ENCODE measurements at places on chromosomes 7 and 10.

DNA sequence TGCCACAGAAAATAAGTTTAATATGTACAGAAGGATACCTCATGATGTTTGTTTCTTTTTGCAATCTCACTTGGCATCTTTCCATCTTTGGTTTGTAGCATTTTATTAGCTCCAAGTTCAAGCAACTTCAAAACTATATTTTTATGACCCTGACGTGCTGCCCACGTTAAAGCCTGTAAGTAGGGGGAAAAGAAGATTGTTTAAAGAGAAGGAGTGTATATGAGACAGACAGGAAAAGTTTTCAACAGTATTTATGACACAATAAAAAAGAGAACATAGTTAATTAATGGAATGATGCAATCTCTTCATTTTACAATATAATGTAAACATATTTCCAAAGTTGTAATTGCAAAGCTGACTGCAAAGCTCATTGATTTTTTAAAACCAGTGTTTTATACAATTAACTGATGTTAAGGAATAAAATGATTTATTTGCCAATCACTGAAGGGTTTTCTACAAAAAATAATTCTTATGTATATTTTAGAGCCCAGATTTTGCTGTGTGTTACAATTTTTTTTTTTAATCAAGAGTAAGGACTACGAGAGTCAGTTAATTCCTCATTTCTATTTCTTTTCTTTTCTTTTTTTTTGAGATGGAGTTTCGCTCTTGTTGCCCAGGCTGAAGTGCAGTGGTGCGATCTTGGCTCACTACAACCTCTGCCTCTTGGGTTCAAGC is 42.5 kb downstream of the ASZ1 start:
- no peak for DNase-seq

DNA sequence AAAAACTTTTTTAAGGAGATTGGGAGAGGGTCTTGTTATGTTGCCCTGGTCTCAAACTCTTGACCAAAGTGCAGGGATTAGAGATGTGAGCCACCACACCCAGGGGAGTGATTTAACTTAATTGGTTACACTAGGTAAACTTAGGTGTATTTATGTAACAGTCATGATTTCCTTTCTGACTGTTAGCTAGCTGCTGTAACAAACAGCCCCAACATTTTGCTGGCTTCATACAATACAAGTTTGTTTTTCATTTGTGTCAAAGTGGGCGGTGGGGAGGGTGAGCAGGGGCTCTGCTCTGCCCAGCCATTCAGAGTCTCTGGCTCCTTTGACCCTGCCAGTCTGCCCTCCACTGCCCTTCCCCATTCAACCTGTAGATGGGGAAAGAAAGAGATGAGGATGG is 9.3 kb downstream of the DOCK1 start:
- no peak for DNase-seq

- DNase-seq, result no peak
Observed at GRCh38 chr10:119567978-119568377, 25.5 kb upstream of the RGS10 start.

DNA sequence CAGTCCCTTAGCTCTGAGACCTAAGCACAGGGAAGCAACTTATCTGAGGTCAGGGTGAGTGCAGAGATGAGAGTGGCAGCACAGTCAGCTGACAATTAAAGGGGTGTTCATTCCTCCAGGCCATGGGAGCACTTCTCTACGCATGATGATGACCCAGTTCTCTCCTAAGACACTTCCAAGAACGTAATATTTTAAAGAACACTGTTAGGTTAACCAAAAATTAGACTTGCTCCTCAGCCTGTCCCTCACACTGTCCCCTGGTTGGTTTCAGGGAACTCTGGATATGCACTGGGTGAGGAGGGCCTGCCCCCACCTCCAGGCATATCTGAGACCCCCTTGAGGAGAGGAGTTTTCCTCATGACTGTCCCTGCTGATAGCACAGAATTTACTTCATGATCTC is 767.5 kb downstream of the GRID1 start:
- no peak for DNase-seq

GRCh38 chr10:13827076-13827797 is 240.5 kb downstream of the PRPF18 start:
- DNase-seq, result no peak

GRCh38 chr10:30791197-30791611 is 161.7 kb upstream of the LYZL2 start:
- no peak for DNase-seq

- no peak for DNase-seq
Observed at GRCh38 chr10:87750001-87750671, 67.9 kb downstream of the ATAD1 start.

DNA sequence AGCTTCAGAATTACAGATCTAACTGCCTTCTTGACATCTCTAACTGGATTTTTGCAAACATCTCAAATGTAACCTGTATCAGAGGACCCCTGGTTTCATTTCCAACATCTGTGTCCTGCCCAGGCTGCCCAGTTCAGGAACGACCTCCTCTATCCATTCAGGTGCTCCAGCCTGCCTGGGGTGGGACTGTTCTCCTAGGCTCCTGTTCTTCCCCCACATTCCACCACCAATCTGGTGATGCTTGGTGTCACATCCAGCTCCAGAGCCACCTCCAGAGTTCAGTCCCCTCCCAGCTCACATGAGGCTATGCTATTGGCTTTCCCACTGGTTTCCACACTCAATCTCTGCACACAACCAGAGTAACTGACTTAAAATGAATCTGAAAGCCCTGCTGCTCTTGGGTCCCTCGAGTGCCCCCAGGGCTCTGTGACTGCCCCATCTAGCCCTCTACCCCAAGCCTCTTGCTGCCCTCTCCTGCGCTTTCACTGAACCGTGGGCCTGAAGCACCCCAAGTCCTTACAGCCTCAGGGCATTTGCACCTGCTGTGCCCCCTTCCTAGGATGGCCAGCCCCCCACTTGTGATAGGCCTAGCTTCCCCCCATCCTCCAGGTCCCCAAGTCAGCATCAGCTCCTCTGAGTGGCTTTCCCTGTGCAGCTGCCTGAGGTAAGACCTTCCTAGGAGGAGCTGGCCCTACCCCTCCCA is 46.1 kb downstream of the PPIF start:
- no peak for DNase-seq

DNA sequence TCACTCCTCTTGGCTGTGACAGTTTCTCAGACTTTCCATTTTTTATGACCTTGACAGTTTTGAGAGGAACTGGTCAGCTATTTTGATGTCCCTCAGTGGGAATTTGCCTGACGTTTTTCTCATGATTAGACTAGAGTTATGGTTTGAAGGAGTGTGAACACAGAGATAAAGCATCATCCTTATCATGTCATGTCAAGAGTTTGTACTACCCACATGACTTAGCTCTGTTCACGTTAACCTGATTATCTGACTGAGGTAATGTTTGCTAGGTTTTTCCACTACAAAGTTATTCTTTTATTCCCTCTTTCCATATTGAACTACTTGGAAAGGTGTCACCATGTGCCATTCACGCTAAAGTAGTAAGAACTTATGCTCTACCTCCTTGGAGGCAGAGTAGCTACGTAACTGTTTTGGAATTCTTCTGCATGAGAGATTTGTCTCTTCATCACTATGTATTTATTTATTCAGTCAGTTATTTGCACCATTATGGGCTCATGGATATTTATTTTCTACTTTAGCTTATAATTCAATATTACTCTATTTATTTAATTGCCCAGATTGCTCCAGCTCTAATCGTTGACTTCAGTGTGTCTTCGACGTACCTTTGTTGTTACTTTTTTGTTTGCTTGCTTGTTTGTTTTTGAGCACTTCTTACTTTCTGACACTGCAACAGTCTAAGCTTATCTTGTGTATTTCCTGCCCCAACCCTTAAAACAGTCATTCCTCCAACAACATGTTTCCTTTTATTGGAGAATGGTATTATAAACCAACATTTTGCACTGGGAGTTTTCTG is 50.4 kb downstream of the CPED1 start:
- DNase-seq, result no peak

GRCh38 chr10:77156406-77156879 is 481.2 kb downstream of the KCNMA1 start:
- no peak for DNase-seq

DNA sequence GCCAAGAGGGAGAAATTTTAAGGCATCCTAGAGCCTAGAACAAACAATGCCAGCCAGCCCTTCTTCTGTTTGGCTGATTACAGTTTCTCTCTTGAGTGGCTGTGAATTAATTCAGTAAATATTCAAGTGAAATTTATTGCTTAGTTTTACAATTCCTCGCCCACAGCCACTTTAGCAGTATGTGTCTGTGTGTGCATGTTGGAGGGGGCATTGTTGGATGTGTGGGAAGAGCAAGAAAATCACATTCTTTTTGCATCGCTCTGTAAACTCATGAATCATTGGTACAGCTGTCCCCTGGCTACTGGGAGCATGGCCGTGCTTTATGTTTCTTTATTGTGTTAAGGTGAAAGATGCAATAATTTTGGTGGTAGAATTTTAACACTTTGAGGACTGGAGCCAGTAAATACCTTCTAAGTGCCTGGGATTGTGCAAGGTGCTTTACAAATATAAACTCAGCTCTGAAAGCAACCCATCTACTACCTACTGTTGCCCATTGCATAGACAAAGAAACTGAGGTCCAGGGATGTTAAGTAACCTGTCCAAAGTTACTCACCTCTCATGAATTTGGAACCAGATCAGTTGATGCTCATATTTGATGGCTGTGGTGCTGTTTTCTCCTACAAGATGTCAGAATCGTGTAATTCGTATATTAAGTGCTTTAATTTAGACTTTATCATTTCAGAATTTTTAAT is 89.9 kb upstream of the BTBD16 start:
- DNase-seq, result no peak

GRCh38 chr10:124609698-124610097 is 134.5 kb downstream of the FAM53B start:
- DNase-seq, result no peak

DNA sequence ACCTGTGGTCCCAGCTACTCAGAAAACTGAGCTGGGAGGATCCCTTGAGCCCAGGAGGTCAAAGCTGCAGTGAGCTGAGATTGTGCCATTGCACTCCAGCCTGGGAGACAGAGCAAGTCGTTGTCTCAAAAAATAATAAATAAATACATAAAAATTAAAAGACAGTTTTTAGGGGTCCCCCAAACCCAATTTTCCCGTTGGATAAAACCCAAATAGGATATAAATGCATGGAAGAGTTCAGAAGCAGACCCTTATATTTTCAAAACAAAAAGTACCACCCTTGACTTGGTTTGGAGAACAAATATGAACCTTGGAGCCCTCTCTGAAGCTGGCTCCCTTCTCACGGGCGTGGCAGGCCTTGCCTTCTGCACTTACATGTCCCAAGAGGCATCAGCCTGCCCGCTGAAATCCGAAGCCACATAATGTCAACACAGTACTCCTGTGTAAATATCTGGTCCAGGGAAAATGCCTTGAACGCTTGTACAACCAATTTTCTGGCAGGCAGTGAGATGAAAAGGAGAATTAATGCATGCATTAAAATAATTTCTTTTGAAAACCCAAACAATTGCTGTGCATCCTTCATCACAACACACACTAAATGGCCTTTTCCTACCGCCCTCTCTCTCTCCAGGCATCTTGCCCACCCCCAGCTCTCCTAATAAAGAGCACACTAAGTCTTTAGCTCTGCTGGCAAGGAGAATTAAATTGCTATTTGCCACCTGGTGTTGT is 46.4 kb upstream of the PARD3 start:
- no peak for DNase-seq

- DNase-seq, result no peak
Observed at GRCh38 chr10:72030762-72031543, 57.4 kb downstream of the SPOCK2 start.

DNA sequence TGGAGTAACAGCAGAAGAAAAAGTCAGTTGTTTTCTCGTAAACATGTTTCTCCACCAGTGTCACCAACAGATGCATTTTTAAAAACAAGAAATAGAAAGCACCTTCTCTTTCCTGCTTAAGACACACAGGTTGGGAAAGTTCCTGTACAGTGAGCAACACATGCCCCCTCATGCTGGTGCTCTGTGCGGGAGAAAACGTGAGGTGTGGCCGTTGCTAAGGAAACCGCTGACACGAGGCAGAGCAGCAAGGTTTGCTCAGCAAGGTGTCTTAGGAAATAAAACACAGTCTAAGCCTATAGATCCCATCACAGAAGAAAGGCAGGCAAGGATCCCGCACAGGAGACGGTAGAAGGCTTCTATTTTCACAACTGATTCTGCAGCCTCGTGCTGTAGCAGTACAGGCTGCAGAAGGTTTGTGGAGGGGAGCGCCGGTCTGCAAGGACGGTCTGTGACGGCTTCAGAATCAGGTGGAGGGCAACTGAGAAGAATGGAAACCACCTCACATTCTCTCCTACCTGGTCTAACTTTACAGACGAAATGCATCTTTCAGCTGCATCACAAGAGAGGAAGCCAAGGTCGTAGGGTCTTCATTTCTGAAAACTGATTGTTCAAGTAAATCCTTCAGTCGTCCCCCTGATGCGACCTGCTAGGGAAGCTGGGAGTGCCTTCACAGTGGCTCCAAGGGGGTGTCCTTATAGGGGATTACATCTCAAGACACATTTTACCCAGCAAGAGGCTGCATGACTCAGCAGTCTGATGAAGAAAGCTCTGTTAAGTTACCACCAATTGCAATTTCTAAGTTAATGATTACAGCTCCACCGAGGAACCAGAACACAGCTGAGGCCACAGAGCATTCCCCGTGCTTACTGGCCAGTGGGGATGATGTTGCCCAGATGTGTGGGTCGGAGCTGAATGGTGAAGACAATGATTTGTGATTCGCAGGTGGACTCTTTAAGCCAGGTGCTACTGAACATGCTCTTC is 150.7 kb upstream of the KLF14 start:
- DNase-seq, result no peak

GRCh38 chr10:124035306-124035927 is 58.0 kb downstream of the CHST15 start:
- DNase-seq, result no peak

- no peak for DNase-seq
Observed at GRCh38 chr10:98953251-98953650, 282.4 kb downstream of the HPSE2 start.

DNA sequence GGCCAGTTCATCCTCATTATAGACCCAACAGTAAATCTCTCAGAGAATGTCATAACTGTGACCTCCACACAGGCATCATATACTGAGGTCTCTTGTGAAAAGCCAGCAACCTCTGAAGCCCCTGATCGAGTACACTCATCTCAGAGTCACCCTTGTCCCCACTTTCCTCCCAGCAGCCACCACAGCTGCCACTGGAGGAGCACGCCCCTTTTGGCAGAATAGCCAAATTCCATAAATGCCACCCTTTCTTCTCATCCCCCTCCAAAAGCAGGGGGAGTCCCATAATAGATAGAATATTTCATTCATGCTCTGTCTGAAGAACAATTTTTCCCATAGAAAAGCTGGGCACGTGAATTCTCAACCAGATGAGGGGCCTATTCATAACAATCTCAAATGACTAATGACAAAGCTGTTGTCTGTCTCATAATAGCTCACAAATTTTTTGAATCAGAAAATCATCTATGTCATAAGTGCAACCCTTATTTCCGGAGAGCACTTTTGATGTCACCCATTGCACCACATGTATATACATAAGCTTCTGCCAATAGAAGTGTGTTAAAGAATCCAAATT is 47.4 kb downstream of the SGMS1 start:
- no peak for DNase-seq
